ENCODE measurements at places on chromosomes 4 and X.

DNA sequence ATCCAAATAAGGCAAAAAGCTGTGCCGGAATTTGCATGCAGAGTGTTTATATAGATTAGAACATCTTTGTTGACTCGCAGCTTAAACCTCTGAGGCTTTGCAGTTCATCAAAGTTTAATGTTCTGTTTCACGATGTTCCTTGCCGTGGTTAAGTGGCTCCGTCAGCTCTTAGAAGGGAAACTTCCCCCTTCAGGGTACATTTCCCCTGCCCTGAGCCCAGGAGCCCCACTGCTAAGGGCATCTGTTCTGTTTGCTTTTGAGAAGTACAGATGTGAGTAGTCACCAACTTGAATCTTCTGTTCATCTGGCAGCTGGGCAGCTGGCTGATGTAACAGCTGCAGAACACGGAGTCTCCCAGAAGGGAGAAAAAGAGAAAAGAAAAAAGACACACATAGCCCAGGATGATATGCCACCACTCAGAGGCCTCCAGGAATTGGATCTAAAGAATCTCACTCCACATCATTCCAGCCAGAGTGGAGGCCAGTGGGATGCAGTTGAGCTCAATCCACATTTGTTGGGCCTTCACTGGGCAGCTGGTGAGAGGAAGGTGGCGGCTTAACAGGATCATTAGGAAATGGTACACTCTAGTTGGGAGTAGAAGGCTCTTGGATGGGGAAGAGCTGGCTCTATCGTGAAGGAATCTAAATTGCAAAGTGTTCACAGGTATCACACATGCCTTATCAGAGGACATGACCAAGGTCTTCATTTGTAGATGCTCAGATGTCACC, 178.7 kb upstream of the RBPJ start:
- H3K27me3 ChIP-seq: no peaks in the 10 kb centered on the region
- no peaks in the 10 kb centered on the region for H3K4me1 ChIP-seq
- no peak for DNase-seq

DNA sequence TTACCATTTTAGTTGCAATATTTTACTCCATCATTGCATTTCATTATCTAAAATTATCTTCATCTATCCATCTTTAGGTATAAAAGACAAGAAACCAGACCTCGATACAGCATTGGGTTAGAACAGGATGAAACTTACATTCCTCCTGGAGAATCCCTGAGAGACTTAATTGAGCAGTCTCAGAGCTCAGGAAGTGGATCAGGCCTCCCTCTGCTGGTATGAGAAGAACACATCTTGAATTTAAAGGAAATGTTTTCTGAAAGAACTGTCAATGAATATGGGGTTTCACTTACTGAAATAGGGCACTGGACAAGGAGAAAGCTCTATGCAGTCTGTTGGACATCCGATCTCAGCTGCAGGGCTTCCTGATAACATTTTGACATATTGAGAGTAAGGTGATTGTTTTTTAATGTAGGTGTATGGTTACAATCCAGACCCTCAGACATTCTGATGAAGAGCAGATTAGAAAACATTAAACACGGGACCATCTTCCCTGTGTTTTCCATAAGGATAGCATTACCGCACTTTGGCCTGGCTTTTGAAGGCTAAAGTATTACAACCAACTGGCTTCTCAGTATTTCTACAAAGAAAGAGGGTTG, 367.2 kb downstream of the BMPR1B start:
- H3K36me3 ChIP-seq: no peaks in the 10 kb centered on the region
- H3K27ac ChIP-seq: no peak overlapping the region
- H3K4me1 ChIP-seq: no peaks in the 10 kb centered on the region
- H3K27me3 ChIP-seq: no peaks in the 10 kb centered on the region
- DNase-seq: peak; percentile 22

GRCh38 chrX:150507251-150507856, 61.1 kb upstream of the MTM1 start:
- peaks cover 4% of the 10 kb centered on the region for H3K4me1 ChIP-seq
- DNase-seq: peak; percentile 41
- H3K36me3 ChIP-seq: no peaks in the 10 kb centered on the region
- H3K27ac ChIP-seq: no peak overlapping the region

DNA sequence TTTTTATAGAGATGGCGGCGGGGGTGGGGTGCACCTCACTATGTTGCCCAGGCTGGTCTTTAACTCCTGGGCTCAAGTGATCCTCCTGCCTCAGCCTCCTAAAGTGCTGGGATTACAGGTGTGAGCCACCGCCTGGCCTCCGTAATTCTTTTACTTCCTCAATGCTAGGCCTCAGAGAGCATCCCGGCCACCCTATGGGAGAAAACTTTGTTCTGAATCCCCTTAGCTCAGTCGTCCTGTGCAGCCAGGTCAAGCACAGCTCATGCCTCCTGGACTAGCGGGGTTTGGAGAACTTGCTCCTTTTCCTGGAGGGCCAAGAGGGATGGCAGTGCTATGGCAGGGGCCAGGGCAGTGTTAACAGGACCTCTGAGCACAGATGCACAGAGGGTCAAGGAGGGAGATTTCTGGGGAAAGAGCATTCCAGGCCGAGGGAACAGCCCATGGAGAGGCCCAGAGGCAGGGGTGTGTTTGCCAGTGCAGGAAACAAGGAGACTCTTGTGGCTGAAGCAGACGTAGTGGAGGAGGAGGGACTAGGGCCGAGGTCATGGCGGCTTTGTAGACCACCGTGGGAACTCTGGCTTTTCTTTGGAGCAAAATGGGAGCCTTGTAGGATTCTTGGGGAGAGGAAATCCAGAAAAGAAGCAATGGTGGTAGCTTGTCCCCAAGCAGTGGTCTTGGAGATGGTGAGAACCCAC, 9.8 kb upstream of the TNIP2 start:
- peaks cover 8% of the 10 kb centered on the region for H3K4me1 ChIP-seq
- DNase-seq: no peak
- no peak overlapping the region for H3K27ac ChIP-seq
- H3K36me3 ChIP-seq: no peaks in the 10 kb centered on the region

GRCh38 chr4:139988863-139989765, 164.9 kb downstream of the MAML3 start:
- no peak for DNase-seq
- no peaks in the 10 kb centered on the region for H3K36me3 ChIP-seq
- H3K4me1 ChIP-seq: no peaks in the 10 kb centered on the region
- H3K4me3 ChIP-seq: no peak overlapping the region

DNA sequence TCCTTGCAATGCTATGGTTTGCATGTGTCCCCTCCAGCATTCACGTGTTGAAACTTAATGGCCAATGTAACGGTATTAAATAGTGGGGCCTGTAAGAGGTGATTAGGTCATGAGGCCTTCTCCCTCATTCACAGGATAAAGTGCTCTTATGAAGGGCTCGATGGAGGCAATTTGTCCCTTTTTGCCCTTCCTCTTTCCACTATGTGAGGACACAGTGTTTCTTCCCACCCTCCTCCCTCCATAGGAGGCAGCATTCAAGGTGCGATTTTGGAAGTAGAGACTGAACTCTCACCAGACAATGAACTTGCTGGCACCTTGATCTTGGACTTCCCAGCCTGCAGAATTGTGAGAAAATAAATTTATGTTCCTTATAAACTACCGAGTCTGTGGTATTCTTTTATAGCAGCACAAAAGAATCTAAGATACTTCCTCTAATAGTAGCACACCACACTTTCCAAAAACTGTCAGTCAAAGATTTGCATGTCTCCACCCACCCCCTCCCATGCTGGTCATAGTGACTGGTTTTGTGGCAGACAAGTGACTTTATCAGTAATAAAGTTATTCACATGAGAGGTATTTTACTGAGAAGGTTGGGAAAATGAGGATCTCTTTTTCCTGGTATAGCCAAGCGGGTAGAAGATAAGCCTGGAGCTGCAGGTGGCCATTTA, 113.5 kb upstream of the TTC29 start:
- no peaks in the 10 kb centered on the region for H3K27me3 ChIP-seq
- no peak overlapping the region for H3K27ac ChIP-seq
- H3K36me3 ChIP-seq: no peaks in the 10 kb centered on the region

- no peaks in the 10 kb centered on the region for H3K36me3 ChIP-seq
- no peak overlapping the region for H3K27ac ChIP-seq
- no peaks in the 10 kb centered on the region for H3K27me3 ChIP-seq
- DNase-seq: no peak
- no peaks in the 10 kb centered on the region for H3K4me1 ChIP-seq
These were observed 800.2 kb upstream of the FTHL17 start for GRCh38 chrX:31872007-31872406.

DNA sequence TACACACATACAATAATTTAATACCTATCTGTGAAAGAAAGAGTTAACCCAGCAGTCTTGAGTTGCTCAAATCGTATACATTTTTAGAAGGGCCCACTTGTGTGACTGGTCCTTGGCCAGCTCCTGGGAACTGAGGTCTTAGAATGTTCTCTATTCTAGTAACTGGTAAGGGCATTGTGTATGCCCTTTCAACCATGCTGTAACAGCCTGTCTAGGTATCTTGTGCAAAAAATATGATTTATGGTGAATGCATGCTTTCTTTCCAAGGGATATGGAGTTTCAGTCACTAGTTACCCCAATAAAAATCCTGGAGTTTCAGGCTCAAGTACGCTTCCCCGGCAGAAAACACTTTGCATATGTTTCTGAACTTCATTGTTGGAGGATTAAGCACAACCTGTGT, 140.6 kb downstream of the NEXMIF start:
- no peak overlapping the region for H3K27ac ChIP-seq
- H3K4me3 ChIP-seq: no peak overlapping the region
- no peaks in the 10 kb centered on the region for H3K27me3 ChIP-seq
- H3K36me3 ChIP-seq: no peaks in the 10 kb centered on the region

Data from colonic mucosa (tissue), 4 donors.